ENCODE measurements at places on chromosomes 11 and 22. TPM values are rescaled to one million over a fixed set of nuclear protein-coding genes. Genes with fewer than 3 reads are reported as not detected.

DNA sequence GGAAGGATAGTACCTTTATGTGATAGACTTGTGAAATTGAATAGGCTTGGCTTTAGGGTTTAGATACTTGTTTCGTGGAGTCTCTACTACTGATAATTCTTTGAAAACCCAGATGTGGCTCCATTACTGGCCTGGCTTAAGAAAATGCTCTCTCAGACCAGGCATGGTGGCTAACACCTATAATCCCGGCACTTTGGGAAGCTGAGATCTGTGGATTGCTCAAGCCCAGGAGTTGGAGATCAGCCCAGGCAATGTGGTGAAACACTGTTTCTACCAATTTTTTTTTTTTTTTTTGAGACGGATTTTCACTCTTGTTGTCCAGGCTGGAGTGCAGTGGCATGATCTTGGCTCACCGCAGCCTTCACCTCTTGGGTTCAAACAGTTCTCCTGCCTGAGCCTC, 40.9 kb downstream of the ATG13 start:
- DNase-seq = no peak

- DNase-seq = no peak
Observed at GRCh38 chr22:43654271-43654670, 157.8 kb downstream of the EFCAB6 start.

- DNase-seq = peak; percentile 84
Observed at GRCh38 chr11:67644042-67644441, 4.5 kb upstream of the TBX10 start.

- DNase-seq = peak; percentile 99
Observed at GRCh38 chr22:21014202-21014725, 701 bp upstream of the P2RX6 start.

DNA sequence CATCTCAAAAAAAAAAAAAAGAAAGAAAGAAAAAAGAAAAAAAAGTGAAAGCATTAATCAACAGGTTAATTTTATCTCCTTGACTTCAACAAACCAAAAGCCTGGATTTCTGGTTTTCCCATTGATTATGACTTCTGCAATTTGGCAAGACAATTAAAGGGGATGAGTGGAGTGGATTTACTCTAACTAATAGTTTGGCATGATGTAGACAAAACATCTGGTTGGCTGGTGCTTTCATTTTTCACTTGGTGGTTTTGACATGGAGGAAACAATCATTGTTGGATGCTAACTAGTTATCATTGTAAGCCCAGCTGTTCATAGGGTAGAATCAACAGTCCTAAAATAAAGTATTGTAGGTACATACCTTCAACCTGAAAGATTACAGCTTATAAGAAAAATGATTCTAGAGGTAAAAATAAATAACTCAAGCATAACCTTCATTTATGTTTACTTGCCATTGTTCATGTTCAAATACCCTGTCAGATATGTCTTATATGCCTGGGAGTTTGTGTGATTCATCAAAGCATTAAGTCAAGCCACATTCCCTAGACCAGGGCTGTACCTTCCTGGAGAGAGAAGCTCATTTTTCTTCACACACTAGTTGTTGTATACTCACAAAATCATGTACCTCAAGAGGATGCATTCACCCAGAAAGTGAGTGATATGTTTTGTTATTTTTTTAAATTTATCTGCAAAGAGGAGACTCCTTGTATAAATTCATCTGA, 15.1 kb downstream of the FIBIN start:
- DNase-seq = no peak

Gene CSRP3
- not detected for total RNA-seq

GRCh38 chr22:33302549-33302948, 244.4 kb upstream of the SYN3 start:
- DNase-seq = peak; percentile 45

- no peak for DNase-seq
Observed at GRCh38 chr11:130633466-130633865, 185.0 kb downstream of the ADAMTS15 start.

DNA sequence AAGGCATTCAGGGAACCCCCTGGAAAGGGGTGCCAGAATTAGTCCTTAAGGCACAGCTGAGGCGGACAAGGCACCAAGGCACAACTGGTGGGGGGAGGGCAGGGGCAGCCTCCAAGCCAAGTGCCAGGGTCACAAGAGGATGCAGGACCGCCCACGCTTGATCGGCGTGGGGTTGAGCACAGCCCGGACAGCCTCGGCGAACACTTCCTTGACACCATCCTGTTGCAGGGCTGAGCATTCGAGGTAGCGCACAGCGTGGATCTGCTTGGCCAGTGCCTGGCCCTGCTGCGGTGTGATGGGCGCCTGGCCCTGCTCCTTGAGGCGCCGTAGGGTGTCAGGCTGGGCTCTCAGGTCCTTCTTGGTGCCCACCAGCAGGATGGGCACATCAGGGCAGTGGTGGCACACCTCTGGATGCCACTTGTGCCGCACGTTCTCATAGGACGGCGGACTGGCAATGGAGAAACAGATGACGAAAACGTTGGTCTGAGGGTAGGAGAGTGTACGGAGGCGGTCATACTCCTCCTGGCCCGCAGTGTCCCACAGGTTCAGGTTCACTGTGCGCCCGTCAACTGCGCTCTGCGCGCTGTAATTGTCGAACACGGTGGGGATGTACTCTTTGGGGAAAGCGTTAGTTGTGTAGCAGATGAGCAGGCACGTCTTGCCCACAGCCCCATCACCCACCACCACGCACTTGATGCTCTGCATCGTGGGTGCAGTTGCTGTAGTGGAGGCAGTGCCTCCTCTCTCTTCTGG, 13.1 kb downstream of the RHOG start:
- DNase-seq = no peak

DNA sequence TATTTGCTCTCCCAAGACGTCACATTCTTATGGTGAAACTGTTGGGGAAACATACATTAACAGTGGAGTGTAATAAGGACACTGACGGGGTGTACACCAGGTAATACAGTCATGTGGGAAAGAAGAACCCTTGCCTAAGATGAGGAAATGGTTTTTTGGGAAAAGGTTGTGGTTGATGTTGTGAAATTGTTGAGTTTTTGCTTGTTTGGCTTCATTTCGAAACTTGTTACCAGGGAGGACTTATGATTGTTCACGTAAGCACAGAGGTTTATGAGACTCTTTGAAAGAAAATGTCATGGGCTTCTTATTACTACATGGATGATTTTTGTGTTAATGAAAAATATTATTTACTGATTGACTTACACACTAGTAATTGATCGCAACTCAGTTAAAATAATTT, 16.8 kb downstream of the ANO3 start:
- DNase-seq = no peak

Data from H7 (cell line).